ENCODE measurements at places on chromosomes 7 and 10.

GRCh38 chr7:77420438-77420837 is 4.3 kb upstream of the GSAP start:
- no peak for DNase-seq

- no peak for DNase-seq
Measured at GRCh38 chr10:131973160-131973951, 8.4 kb downstream of the BNIP3 start.

GRCh38 chr7:149873074-149873969 is at the start of gene ATP6V0E2:
ATP6V0E2 (plus strand) TSS chr7:149873969; CDS start chr7:149874066, 97 bp downstream.
- DNase-seq: peak; percentile 90

- no peak for DNase-seq
Measured at GRCh38 chr7:127677433-127678230, 25.6 kb downstream of the SND1 start.

DNA sequence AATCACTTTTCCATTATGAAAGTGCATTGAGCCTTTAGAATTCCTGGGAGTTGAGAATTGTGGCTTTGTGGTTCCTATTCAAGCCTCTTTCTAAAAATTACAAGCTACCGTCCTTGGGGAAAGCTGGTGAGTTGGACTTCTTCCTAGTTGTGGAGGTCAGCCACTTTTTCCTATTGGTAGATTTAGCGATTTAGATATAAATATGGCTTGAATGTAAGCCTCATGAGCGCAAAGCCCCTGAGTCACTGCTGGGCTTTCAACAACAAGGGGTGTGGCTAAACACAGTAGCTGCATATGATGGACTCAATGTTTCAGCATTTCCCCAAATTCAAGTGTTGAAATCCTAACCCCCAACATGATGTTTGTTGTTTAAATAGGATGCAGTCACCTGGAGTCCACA is 150.0 kb upstream of the IGFBP3 start:
- peak; percentile 71 for DNase-seq

- DNase-seq: no peak
Measured at GRCh38 chr7:154484406-154484805, 432.2 kb downstream of the DPP6 start.

GRCh38 chr7:36289833-36290661 is 99.6 kb upstream of the ANLN start:
- DNase-seq: no peak

GRCh38 chr7:106717955-106718871 is 57.3 kb upstream of the CCDC71L start:
- DNase-seq: peak; percentile 98

GRCh38 chr7:106327538-106328481 is 43.0 kb upstream of the NAMPT start:
- DNase-seq: no peak

All from fibroblast of skin of back (primary cell).